ENCODE measurements at places on chromosomes 16 and 17. TPM values are rescaled to one million over a fixed set of nuclear protein-coding genes. Genes with fewer than 3 reads are reported as not detected.
A peak's percentile ranks its signal among the peaks of the same experiment; 100 is the strongest.

GAS2L2 gene
- not detected for total RNA-seq

- DNase-seq: peak; percentile 29
Measured at GRCh38 chr16:81035975-81036750, 521 bp downstream of the ATMIN start.

GRCh38 chr16:58024486-58025350 lies 836 bp upstream of the MMP15 start:
- DNase-seq: peak; percentile 7

DNA sequence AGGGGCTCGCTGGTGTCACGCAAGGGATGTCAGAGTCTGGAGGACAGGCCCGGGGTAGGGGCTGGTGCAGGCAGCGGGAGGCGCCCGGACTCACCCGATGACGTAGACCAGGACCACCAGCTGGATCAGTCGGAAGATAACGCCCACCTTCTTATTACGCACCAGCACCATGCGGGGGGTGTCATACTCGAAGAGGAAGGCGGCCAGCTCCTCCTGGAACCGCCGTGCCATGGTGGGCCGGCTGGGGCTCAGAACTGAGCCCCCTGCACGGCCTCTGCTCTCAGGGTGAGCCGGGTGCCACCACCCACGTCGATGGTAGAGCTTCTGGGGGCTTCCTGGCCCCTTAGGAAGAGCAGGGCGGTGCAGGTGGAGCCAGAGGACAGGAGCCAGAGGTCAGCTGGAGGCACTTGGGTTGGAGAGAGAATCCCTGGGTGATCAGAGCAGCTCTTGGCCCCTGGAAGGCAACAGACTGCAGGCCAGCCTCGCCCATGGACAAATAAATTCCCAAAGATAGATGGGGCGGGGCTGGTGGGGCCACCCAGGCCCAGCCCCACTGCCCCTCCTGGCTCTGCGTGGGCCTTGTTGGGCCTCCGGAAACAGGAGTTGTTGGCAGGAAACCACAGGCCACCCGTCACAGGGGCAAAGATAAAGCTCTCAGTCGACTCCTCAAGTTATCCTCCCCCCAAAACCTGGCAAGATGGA lies at the start of gene P2RX1:
P2RX1 (minus strand) TSS at position 471 of the 702 bp plus-strand sequence; CDS start at position 231, 240 bp downstream.
- DNase-seq: no peak

CCL7 gene
- 0.33 TPM for total RNA-seq

OGFOD1 gene
- 55.0 TPM for total RNA-seq

LRRC59 gene
- 88.7 TPM for total RNA-seq

DNA sequence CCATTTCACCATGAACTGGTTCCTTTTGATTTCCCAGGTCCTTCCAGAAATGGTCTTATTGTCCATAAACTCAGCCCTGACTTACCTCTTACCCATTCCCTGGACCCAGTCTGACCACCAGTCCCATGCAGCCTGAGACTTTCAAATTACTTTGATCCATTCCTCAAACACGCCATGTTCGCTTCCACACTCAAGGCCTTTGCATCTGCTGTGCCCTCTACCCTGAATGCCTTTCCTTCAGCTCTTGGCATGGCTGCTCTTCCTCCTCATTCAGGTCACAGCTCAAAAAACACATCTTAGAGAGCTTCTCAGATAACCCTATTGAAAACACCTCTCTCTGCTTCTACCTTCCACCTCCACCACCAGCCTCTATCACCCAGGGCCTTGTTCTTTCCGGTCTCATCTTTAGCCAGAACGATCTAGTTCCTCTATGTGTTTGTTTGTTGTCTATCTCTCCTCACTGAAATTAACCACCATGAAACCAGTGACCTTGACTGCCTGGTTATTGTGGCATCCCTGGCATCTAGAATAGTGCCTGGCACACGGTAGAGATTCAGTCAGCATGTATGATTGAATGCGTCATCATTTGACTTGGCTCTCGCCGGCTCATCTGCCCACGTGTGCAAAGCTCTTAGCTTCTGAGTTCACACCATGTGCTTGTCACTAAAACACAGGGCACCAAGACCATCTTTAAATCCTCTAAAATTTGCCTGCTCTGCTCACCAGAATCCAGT lies 12.8 kb downstream of the CRYM start:
- DNase-seq: no peak

KRT24 gene
- not detected for total RNA-seq

MYH3 gene
- total RNA-seq: 0.50 TPM

ASGR1 gene
- total RNA-seq: 0.66 TPM

DNA sequence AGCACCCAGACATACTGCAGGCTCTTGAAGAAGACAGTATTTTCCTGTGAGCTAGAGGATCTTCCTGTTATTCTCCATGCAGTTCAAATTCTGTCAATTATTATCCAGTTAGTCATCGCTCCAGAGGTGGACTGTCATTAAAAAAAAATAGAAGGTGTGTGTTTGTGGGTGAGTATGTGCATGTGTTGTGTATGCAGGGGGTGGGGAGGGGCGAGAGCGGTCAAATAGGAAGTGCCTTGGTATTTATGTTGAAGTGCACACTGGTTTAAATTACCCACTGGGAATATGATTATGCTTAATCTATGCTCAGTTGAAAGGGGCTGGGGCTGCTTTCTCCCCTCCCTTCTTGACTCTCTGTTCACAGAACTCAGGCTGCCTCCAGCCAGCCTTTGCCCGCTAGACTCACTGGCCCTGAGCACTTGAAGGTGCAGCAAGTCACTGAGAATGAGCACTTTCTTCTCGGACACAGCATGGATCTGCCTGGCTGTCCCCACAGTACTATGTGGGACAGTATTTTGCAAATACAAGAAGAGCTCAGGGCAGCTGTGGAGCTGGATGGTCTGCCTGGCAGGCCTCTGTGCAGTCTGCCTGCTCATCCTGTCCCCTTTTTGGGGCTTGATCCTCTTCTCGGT lies at the start of gene HSD17B2:
HSD17B2 (plus strand) TSS at position 273 of the 632 bp plus-strand sequence; CDS start at position 445, 172 bp downstream.
- peak; percentile 53 for DNase-seq

- no peak for DNase-seq
Measured at GRCh38 chr16:74046524-74046923, 250.1 kb upstream of the PSMD7 start.

DNA sequence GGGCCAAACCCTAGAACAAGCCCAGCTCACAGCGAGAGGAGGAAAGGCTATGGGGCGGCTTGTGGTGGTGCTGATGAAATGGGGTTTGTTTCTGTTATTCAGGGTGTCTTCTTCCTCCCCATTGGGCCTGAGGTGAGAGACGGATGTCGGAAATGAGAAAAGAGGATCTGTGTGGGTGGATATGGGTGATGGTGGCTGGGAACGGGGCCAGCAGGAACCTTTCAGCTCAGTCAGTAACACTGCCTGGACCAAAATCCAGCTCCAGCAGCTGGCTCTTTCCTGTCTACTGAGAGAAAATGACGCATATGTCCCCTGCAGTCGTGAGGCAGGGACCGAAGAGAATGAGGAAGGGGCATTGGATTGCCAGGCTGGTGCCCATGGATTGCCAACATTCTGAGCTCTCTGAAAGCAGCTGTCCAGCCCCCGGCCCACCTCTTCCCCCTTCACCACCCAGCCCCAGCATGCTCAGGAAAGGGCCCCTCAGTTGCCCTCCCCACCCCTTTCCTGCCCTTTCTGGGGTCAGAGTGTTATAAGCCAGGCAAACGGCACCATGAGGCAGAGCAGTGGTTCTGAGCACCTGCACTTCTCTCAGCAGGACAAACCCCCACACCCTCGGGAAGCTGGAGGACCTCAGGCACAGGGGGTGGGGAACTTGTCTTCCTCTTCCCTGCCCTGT lies 4.0 kb downstream of the MYH3 start:
- peak; percentile 13 for DNase-seq

GRCh38 chr16:68429076-68429854 lies 19.0 kb downstream of the SMPD3 start:
- DNase-seq: no peak

- peak; percentile 68 for DNase-seq
Measured at GRCh38 chr17:48843187-48843900, 12.5 kb downstream of the CALCOCO2 start.

CYBA gene
- 130 TPM for total RNA-seq

GNG13 gene
- not detected for total RNA-seq

DNA sequence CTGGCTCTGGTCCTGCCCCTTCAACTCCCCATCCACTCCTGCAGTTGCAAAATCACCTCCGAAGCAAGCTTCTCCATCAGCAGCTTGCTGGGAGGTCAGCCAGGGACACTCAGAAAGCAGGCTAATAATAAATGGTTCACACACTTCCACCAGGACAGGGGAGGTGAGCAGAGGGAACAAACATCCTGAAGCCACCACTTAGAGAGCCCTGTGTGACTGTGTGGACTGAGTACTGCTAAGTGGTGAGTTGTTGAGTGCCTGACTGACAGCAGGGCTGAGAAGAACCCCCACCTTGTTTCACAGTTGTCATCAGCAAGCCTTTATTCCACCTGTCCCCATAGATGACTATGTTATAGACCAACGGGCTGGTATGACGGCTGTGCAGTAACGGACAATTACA lies 213.9 kb downstream of the CBLN1 start:
- no peak for DNase-seq

GRCh38 chr17:74840989-74841666 lies 18.6 kb downstream of the GRIN2C start:
- DNase-seq: peak; percentile 27

ASPHD1 gene
- total RNA-seq: 5.9 TPM

GRCh38 chr17:83174362-83175118 lies 95.1 kb downstream of the METRNL start:
- DNase-seq: no peak

GRCh38 chr17:75242461-75243042 lies 18.9 kb downstream of the GGA3 start:
- DNase-seq: no peak

- no peak for DNase-seq
Measured at GRCh38 chr16:3740934-3741333, 23.6 kb upstream of the TRAP1 start.

DNA sequence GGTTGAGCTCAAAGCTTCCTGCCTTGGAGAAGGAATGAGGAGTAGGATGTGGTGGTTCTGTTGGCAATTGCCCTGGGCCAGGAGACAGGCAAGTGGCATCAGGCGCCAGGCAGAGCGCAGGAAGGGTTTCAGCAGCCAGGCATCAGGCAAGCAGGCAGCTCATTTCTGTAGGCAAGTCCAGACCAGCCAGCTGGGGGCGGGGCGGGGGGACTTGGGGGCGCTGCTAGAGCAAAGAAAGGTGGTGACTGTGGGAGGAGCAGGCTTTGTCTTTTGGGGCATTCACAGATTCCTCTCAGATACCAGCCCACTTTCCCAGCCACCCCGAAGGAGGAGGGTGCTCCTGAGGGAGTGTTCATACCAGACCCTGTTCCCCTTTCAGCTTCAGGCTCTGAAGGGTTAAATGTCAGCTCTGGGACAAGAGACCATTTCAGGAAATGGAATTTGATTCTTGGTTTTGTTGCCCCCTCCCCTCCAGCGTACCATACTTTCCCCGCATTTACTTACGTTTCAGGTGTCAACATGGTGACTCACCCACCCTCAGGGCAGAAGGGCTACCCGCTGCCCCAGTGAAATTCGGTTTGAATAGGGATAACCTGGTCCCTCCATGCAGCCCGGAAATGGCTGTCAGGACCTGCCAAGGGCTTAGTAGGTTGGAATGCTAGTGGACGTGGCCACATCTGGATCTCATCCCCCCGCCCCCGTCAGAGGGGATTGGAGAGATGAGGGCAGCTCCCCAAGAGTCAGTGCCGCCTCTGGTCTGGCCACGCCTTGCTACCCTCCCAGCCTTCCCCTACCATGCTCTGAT lies 13.2 kb downstream of the NGFR start:
- DNase-seq: no peak

- no peak for DNase-seq
Measured at GRCh38 chr16:12150600-12150999, 174.1 kb downstream of the SNX29 start.

DNA sequence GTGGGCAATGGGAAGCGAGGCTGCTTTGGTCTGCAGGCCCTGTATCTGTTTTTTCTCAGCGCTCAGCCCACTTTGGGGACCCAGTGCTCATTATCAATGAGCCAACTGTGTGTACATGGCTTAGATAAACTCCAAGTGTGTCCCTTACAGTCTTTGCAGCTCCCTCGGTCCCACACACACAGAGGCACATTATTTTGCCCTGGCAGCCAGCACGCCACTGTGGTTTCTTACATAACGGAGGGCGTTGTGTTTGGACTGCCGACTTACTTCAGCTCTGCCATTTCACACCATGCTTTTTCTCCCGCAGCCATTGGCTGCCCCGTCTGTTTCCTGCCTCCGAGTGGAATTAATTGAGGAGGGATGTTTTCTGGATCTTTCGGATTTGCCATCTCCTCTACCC lies 56.5 kb upstream of the CLEC18A start:
- DNase-seq: no peak

GRCh38 chr17:62562656-62563055 lies 64.8 kb upstream of the MRC2 start:
- DNase-seq: peak; percentile 69

Measured in fibroblast of lung (primary cell).